GM19239 (cell line): ENCODE measurements at places on chromosomes 7 and 10.

DNA sequence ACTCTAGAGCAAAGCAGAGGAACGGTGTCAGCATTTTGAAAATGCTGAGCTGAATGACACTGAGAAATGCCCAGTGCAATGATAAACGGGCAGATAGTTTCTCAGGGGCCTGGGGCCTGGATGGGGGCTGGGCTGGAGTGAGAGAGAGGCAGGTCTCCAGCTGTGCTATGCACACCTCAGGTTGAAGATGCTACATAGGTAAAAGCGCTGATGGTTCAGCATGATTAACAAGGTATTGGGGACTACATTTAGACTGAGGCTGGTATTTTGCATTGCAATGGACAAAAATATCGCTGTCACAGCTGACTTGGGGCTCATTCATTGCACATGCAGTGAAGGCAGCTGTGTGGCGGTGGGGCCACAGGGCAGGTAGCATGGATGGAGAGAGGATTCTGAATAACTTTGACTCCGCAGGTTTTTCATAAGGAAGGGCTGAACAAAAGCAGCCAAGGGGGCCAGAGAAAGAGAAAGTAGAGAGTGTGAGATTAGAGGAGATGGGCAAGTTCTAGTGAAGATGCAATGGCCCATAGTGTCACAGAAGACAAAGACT is 290.8 kb upstream of the ZNF32 start:
- DNase-seq, result no peak

- DNase-seq, result no peak
These were observed 933.1 kb upstream of the LRRN3 start for GRCh38 chr7:110157631-110158362.

DNA sequence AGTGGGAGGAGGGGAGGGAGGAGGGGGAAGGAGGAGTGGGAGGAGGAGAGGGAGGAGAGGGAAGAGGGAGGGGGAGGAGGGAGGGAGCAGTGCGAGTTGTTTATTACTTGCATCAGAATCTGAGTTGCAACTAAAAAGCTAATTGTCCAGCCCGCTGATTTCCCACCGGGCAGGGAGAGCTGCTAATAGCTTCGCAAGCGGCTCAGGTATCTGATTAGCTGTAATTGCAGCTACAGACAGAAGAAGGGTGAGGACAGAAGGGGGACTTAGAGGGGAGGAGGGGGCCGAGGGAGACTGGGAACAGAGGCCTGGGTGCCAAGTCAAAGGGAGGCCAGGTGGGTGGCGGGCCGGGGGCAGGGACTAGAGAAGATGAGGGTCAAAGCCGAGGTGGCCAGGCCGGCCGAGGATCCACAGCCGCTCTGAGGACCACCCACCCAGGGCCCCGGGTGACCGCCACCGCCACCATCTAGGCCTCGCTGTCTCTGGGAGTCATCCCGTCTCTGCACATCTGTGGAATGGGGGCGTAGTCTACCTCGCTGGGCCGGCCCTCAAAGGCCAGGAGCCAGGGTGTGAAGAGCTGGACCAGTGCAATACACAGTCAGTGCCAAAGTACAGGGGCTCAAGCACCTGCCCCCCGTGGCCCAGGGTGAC is 54.2 kb downstream of the MICALL2 start:
- no peak for DNase-seq

- DNase-seq, result no peak
These were observed 2.0 kb downstream of the ANLN start for GRCh38 chr7:36391436-36392198.

DNA sequence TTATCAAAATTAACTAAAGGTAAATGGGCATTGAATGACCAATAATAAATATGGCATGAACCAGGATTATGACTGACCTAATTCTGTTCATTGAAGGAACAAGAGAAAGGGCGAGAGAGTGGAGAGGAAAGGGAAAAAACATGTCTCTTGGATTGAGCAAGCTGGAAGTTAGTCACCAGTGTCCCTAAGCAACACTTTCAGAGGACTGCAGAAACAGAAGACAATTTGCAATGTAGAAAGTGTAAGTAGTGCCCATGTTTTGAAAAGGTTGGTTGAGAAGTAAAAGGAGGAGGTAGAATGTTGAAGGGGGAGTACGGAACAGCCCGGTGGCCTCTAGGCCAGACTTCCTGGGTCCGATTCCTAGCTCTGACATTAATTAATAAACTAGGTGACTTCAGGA is 94.6 kb downstream of the FAS start:
- DNase-seq, result no peak

GRCh38 chr7:72336632-72337389 is 75.3 kb downstream of the CALN1 start:
- no peak for DNase-seq

DNA sequence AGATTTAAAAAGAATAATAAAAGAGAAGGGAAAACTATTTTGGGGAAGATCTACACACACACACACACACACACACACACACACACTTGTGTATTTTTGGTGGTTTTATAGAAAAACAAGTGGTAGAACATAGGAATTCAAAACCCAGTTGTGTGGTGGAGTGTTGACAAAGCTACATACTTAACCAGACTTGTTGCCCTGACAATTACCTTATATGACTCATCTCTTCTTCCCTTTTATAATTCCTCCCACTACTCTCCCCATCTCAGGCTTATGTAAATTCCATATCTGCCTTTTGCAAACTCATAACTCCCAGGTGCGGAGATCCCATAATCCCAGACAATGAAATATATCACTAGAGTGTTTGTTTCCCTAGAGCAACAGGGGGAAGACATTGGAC is 873.7 kb downstream of the NXPH1 start:
- DNase-seq, result no peak
